ENCODE measurements at places on chromosomes 1 and 21. TPM values are rescaled to one million over a fixed set of nuclear protein-coding genes. Genes with fewer than 3 reads are reported as not detected.
A peak's percentile ranks its signal among the peaks of the same experiment; 100 is the strongest.

HTR1D gene
- 0.07 TPM for polyA plus RNA-seq

CYP4X1 gene
- 2.1 TPM for polyA plus RNA-seq

FALEC gene
- polyA plus RNA-seq, result not detected

DNA sequence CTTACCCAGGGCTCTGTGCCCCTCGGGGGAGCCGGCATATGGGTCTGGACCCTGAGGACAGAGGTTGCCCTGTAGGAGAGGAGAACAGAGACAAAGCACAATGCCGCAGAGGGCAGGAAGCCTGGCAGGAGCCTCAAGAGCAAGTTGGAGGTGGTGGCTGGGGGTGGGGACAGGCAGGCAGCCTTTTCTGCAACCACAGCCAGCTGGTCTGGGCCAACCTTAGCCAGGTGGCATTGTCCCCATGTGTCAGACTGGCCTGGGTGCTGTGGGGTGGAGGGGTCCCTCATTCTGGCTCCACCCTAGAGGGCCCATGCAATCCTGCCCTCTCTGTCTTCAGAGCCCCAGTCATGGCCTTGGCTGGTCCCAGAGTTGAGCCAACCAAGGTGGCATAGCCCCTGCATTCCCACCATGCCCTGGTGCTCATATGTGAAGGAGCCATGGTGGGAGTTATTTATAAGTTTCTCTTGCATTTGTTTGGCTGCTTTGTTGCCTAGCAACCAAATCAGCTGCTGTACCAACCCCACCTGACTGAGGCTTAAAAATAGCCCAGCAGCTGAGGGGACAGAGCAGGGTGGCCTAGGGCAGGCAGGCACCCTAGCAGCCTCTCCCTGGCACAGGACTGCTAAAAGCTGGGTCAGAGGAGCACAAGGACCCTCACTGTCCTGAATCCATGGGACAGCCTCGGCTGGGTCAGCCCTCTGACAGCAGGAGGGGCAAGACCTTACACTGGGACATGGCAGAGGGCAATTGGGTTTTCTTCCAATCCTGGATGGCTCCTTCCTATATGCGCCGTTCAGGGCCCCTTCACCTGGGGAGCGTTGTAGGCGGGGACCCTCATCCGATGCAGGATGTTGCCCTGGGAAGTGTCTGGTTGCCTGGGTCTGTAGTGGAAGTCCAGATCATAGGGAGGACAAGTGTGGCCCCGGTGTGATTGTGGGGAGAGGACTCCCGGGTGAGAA is 19.5 kb downstream of the MAP7D1 start:
- peak; percentile 80 for DNase-seq

VSIG8 gene
- not detected for polyA plus RNA-seq

AQP10 gene
- 0.35 TPM for polyA plus RNA-seq

GRCh38 chr1:238205045-238205662 is 314.4 kb upstream of the ZP4 start:
- DNase-seq, result no peak

- no peak for DNase-seq
Measured at GRCh38 chr1:59322394-59322793, 25.5 kb downstream of the FGGY start.

PTPRC gene
- 1.0 TPM for polyA plus RNA-seq

RNU1-1 gene
- polyA plus RNA-seq, result not detected

TCP10L gene
- 2.4 TPM for polyA plus RNA-seq

DNA sequence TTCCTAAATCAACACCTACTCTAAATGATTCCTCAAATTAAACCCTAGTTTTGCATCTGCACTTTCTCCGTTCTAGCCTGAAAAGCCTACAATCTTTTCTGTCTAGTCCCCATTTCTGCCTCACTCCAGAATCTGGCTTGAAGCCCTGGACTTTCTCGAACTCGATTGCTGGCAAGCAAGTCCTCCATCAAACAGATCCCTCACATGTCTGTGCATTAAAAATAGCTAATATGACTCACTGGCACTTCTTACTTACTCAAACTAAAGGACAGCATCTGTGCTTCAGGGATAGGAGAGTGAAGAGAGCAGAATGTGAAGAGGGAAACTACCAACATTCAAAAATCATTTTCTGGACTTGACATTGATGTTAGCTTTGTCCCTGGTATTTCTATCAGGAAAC is 51.8 kb upstream of the CXADR start:
- DNase-seq, result peak; percentile 69

BRDT gene
- polyA plus RNA-seq, result not detected

GRCh38 chr1:198205016-198205684 is 48.4 kb downstream of the NEK7 start:
- no peak for DNase-seq

ANXA9 gene
- polyA plus RNA-seq, result 0.15 TPM

GRCh38 chr1:232650418-232650817 is 20.5 kb upstream of the SIPA1L2 start:
- no peak for DNase-seq

- no peak for DNase-seq
Measured at GRCh38 chr1:82317671-82318070, 516.9 kb downstream of the ADGRL2 start.

DNA sequence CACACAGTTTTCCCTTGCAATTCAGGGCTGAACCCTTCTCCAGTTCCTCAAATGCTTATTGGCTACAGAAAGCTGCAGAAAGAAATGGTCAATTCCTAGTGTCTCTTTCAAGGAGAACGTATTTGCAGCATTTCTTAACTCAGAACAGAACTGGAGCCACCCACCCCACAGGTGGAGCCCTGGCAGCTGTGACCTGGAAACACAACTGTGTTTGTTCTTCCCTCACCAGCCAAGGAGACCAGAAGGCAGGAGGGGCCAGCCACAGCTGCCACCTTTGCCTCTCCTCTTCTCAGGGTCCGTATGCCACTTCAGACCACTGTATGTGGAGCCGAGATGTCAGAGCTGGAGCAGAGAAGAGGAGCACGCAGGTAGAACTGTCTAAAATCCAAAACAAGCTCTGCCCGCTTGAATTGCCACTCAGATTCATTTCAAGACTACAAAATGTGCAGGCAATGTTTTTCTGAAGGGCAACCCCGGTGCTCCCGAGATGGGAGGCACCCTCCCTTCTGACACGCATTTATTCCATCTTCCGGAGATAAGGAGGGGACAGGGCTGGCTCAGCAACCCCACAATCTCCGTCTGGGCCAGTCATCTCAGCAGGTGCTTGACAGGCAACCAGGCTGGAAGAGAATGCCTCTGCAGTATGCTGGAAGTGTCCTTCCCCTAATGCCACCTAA is 16.7 kb downstream of the CD247 start:
- DNase-seq, result no peak

GRCh38 chr1:87927391-87928280 is 599.0 kb downstream of the LMO4 start:
- DNase-seq, result no peak

DNA sequence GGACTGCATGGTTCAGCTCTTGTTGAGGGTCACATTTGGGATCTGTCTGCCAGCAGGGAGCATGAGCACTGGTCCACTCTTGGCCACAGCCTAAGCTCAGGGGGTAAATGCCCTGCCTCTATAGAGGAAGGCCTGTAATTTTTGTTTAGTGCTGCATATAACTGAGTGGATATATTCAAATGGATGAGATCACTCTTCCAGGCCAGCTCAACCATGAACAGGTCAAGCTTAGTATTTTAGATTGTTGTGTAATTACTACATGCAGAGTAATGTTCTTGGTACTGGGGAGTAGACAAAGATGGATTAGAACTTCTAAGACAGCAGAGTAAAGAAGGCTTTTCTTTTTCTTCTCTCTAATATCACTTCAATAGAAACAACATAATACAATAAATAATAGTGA is 376.9 kb downstream of the GPATCH2 start:
- no peak for DNase-seq

DNA sequence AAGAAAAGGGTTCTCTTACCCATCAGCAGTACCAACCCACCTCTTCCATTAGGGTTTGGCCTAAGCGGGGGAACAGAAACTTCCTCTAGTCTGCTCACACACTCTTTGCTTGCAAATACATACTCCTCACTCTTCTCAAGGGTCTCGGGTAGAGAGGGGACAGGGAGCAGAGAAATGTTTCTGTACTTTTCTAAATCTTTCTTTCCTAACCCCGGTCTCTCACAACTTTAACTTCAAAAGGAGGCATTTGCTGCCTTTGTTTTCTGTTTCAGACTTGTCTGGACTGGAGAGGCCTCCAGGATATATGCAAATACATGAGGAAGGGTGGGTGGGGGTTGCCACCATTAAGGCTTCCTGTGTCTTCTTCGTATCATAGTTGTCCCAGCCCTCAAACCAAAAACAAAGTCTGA is 10.5 kb upstream of the LAX1 start:
- no peak for DNase-seq

GRCh38 chr1:44568128-44568900 is 106.0 kb downstream of the TMEM53 start:
- DNase-seq, result no peak

DNA sequence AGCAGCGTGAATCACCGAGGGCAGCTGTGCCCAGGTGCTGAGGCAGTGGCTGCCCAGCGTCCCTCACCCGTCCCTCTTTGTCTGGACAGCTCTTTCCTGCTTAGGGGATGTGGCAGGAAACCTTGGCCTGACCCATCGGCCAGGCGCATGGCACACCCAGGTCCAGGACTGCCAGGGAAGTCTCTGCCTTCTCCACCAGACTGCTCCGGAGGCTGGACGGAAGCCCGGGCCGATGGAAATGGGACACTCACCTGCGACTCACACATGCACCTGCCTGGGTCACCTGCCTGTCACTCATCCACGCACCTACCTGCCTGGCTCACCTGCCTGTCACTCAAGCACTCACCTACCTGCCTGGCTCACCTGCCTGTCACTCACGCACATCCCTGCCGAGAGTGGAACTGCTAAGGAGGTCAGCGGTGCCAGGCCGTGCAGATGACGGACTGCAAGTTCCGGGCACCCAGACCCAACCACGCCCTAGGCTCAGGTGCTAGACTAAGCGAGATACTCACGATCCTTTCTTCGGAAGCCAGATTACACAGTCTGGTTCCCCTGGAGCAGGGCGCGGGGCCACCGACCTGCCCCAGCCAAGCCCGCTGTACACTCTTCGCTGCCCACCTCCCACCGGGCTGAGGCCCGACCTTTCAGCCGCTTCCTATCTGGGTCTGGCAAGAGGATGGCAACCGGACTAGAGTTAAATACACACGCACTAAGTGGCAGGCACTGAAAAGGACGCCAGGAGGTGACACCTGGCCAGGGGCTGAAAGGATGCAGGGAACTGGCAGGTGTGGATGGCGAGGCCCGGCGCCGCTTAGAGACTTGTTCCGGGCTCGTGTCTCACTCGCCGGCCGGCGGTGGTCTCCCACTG is 1.1 kb downstream of the UBE2J2 start:
- no peak for DNase-seq

DNA sequence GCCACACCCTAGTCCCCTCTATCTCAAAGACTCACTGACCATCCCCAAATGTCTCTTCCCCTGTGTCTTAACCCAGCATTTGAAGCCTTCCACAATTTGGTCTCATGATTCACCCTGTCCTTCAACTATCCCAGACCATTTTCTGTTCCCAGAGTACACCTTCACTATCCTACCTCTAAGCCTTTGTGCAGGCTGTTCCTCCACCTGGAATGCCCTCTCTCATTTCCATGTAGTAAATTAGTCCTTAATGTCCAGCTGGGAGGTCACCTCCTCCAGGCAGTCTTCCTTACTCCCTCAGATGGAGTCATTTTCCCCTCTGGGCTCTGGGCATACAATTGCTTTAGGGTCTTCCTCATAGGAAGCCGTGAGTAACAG is 31.1 kb upstream of the EPB41 start:
- no peak for DNase-seq

KRTAP21-3 gene
- polyA plus RNA-seq, result not detected

- no peak for DNase-seq
Measured at GRCh38 chr1:12406211-12407021, 176.6 kb downstream of the VPS13D start.

GRCh38 chr1:38609166-38610025 is 250.2 kb downstream of the RRAGC start:
- no peak for DNase-seq

GRCh38 chr1:92975551-92976232 is 14.4 kb upstream of the DIPK1A start:
- DNase-seq, result no peak

DNA sequence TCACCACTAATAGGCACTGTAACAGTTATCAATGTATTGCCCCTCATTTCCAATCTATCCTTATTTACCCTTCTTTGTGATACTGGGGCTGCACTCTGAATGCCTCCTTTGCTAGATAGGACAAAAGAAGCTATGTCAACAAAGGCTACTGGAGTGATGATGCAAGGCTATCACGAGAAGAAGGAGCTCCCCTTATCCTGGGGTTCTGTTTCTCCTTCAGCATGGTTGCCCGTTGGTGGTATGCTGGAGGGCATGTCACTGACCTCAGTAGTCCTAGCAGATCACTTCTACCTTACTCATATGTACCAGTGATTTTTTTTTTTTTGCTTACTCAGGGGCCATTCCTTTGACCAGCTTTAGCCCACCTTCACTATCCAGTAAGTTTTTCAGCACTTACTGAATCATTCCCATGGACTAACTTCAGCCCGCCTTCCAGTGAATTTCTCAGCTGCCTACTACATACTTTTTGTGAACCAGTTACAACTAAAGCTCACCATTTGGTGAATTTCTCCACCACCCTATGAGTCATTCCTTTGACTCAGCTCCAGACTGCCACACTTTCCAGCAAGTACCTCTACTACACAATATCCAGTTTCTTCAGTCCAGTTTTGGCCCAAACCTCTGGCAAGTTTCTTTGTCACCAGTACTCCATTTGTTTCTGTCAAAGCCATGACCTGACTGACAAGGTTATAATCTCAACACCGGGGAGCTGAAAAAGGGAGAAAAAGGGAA is 944.5 kb downstream of the KCNT2 start:
- DNase-seq, result no peak

Data from heart right ventricle (tissue), 16 donors.